ENCODE measurements at places on chromosomes 2 and 18.

DNA sequence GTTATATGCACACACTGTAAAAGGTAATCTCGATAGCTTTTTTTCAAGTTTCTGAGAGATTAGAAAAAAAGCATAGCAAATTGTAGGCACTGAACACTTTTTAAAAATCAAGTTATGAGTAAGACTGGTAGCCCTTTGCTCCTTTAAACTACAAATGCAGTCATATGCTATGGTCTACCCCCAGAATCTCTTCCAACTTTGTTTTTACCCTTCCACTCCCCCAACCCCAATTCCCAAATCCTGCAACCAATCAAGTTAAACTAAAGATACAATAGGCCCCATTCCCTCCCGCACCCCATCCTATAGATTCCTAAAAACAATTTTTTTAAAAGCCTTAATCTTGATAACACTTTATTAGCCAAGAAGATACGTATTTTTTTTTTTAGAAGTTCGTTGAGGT, 752 bp upstream of the BAZ2B start:
- no peak for DNase-seq

- DNase-seq = no peak
Measured at GRCh38 chr2:114754907-114755563, 312.6 kb downstream of the DPP10 start.

DNA sequence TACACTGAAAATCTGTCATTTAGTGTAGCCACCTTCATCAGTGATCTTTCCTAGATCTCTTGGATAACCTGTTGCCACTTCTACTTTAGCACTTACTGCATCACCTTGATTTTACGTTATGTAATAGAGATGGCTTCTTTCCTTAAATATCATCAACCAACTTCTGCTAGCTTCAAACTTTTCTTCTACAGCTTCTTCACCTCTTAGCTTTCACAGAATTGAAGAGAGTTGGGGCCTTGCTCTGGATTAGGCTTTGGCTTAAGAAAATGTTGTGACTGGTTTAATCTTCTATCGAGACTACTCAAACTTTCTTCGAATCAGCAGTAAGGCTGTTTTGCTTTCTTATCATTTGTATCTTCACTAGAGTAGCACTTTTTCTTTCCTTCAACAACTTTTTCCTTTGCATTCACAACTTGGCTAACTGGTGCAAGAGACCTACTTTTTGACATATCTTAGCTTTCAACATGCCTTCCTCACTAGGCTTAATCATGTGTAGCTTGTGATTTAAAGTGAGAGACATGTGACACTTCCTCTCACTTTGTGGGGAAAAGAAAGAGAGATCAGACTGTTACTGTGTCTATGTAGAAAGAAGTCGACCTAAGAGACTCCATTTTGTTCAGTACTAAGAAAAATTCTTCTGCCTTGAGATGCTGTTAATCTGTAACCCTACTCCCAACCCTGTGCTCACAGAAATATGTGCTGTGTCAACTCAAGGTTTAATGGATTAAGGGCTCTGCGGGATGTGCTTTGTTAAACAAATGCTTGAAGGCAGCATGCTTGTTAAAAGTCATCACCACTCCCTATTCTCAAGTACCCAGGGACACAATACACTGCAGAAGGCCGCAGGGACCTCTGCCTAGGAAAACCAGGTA, 99.6 kb downstream of the ATL2 start:
- DNase-seq = no peak

GRCh38 chr2:7986431-7986830, 695.4 kb upstream of the ID2 start:
- DNase-seq = no peak

GRCh38 chr18:62537946-62538345, 15.1 kb downstream of the ZCCHC2 start:
- DNase-seq = no peak

GRCh38 chr2:64251497-64252250, 107.5 kb upstream of the PELI1 start:
- DNase-seq = no peak

GRCh38 chr2:217794133-217794986, 208.4 kb downstream of the TNS1 start:
- no peak for DNase-seq

DNA sequence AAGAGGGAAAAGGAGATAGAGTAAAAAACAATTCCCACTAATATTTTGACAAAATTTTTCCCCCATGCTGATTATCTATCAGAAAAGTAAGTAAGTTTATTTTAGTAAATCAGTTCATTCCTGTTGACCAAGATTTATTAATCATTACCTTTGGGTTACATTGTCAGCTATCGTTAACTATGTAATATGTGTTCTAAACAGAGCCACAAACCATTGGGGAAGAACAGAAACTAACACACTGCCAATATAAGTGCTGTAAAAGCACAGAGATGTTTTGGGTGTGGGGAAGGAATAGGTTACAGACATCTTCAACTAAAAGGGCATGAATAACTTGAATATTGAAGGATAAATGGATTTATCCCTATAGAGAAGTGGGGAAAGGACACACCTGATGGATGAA, 42.5 kb upstream of the ACADL start:
- DNase-seq = no peak

GRCh38 chr2:168278424-168278888, 31.1 kb upstream of the STK39 start:
- no peak for DNase-seq

DNA sequence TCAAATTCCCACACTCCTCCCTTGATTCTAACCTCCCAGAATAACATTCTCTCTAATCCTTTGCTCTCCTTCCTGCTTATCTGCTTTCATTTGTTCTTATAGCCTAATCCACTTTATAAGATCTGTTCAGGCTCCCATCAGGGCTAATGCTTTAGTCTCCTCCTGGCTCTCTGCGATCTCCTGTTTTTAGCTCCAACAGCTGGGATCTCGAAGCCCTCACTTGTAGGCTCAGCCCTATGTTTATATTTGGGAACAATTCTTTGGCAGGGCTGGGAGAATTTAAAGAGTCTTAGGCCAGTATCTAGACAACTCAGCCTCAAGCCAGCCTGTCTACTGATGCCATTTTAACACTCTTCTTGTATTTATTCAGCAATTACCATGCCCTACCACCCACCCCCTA, 27.2 kb upstream of the RAPH1 start:
- DNase-seq = no peak

DNA sequence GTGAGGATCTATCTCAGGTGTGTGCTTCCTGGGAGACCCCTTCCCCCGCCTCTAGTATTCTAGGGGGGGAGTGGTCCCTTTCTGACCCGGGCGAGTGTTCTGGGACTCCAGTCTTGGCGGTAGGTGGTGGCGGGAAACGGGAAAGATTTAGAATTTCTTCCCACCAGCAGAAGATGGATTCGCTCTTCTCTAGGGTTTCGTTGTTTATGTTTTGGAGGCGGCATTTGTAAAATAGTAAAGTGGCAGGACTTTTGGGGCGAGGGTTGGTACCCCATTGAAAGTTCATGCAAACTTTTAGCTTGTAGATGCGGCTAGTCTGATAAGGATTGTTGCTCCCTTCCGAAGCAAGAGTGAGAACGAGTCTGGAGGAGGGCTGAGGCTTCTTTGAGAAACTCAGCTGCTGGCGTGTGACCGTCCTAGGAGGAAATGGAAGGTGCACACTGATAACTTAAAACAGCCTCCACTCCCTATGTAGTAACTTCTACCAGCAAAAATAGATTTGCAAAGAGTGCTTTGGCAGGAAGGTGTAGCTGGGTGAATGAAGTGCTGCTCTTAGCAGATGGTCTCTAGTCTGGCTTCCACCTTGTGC, 412 bp downstream of the GPD2 start:
- DNase-seq = no peak

DNA sequence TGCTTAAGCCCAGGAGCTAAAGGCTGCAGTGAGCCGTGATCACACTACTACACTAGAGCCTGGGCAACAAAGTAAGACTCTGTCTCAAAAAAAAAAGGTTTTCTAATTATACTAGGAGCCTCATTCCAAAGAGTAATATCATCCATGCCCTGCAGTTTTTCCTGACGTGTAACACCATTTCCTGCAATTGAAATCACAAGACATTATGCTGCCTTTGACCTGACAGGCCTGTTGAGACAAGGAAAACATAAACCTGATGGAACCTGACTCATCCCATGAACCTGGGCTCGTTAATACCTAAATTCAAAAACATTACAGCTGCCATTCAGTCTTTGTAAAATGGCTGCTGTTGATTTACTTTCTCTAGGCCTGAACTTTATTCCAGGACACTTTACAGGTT, 58.7 kb upstream of the PEX13 start:
- DNase-seq = no peak

- DNase-seq = no peak
Measured at GRCh38 chr2:10188729-10189305, 66.3 kb downstream of the RRM2 start.

DNA sequence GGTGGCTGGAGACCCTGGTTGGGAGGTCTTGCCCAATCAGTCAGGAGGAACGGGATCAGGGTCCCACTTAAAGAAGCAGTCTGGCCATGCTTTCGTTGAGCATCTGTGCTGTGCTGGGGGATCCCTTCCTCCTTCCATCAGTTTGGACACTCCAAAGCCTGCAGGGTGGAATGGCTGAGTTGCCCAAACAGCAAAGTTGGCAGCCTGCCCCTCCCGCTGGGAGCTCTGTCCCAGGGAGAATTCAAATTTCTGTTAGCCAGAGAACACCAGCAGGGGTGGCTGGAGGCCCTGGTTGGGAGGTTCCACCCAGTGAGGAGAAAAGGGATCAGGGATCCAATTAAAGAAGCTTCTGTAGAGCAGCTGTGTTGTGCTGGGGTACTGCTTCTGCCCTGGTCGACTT, 96.9 kb upstream of the CTAGE1 start:
- no peak for DNase-seq

GRCh38 chr2:62475172-62476011, 30.6 kb downstream of the TMEM17 start:
- peak; percentile 51 for DNase-seq

- DNase-seq = no peak
Measured at GRCh38 chr2:232994446-232994845, 18.6 kb downstream of the NGEF start.

- no peak for DNase-seq
Measured at GRCh38 chr2:240293557-240294461, 141.7 kb upstream of the GPC1 start.

GRCh38 chr2:142463047-142463446, 332.2 kb upstream of the LRP1B start:
- DNase-seq = no peak

DNA sequence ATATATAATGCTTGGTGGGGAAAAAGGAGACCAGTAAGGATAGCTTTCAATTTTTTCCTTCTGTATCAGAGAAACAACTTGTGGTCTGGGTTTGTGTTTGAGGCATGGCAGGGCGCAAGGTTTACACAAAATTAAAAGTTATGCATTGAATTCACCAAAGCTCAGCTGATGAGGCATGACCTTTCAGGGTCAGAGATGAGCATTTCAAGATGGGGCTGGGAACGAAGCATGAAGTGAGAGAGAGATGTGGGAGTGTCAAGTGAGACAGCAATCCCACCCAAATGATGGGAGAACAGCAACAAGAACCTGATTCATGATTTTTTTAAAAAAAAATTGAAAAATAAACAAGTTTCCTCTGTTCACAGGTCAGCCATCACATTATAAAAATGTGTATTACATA, 4.9 kb downstream of the GPR55 start:
- no peak for DNase-seq

- DNase-seq = no peak
Measured at GRCh38 chr2:186486651-186487647, 889 bp downstream of the ZC3H15 start.

DNA sequence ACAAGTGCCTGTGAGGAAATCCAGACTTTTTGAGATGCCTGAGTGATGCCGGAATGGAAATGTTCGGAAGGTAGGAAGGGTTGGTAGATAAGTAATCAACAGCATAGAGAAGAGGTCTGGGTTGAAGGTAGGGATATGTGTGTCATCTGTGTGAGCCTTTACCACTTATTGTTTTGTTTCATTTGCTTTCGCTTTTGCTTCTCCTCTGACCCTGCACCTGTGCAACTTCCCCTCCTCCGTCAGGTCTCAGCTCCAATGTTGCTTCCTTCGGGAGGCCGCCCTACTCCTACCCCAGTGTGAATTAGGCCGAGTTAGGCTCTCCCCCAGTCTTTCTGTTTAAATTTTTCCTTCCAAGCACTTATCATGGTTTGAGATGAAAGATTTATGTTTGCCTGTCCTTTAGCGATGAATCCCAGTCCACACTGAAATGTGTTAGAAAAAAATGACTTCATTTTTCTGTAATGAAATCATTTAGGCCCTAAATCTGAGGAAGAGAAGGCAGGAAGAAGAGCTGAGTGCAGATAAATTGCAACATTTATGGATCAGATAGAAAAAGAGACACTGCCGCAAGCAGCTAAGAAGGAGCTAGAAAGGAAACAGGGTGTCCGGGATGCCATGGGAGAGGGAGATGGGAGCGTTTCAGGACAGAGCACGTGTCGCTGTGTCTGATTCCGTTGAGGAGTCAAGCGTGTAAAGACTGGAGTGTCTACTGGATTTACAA, 139.6 kb upstream of the PELI1 start:
- DNase-seq = no peak

DNA sequence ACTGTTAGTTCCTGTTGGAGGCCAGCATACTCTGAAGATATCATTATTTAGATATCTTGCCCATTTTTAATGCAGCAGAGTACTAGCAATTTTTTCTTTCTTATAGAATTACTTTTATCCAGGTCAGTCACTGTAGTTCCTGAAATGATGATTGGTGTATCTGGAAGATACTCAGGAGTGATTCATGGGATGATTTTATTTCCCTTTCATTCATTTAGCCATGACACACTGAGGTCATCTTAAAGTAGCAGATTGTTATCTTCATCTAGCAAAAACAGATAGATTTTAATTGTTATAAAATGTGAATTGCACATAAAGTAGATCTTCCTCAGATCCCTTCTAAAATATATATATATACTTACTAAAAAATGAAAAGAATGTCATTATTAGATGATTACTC, 109.1 kb downstream of the PIK3C3 start:
- no peak for DNase-seq
